Stimulated activated CD4-positive, alpha-beta T cell treated with anti-CD3 and anti-CD28 coated beads, Interleukin-12 subunit alpha, Interleukin-12 subunit beta, amount 100 ng/mL, for 48 hours (primary cell): ENCODE measurements at places on chromosomes 16 and 17.
A peak's percentile ranks its signal among the peaks of the same experiment; 100 is the strongest.

GRCh38 chr17:62966426-62967204 lies 580 bp downstream of the TANC2 start:
- DNase-seq, result no peak

DNA sequence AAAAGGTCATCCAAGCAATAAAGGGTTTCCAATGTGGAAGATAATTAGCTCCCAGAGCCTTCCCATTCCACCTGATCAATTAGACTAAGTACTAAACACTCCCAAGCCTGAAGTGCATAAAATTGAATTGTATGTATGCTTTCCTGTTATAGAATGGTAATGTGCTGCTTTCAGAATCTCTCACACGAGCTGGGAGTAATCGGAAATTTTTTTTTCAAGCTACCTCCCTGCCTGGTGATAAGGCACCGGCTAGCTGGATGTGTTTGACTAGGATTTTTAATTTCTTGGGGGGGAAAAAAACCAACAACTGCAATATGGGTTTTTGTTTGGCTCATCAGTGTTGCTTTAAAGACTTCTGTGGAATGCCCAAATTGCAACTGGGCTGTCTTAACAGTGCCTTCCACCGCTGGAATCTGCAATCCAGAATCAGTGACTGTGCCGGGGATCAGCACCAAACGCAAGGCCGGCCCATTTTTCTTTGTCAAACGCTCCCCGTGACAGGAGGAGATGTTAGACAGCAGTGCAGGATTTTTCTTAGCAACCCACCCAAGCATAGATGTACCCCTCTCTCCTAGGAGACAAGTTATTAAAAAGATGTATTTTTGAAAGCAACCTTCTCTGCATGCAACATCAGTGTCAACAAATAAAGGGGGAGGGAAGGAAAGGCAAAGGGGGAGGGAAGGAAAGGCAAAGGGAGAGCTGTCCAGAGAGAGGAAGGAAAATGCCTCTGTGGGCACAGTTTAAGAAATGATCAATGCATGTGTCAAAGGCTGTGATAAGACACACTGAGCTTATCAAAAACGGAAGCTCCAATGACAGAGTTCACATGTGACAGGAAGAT lies 387.2 kb downstream of the NPIPA8 start:
- no peak for DNase-seq

DNA sequence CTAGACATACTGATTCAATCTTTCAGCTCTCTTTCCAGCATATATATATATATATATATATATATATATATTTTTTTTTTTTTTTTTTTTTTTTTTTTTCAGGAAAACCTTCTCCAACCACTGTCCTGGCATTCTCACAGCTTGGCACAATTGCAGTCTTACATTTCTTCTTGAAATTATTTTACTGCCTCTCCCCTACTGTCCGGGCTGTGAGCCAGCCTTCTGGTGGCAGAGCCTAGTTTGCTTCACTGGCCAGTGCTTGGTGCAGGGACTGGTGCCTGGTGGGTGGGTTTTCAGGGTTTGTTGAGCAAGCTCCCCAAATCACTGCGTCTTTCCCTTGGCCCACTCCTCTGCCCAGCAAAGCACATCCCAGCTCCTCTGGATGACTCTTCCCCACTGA lies 28.5 kb downstream of the PRSS54 start:
- DNase-seq, result no peak

DNA sequence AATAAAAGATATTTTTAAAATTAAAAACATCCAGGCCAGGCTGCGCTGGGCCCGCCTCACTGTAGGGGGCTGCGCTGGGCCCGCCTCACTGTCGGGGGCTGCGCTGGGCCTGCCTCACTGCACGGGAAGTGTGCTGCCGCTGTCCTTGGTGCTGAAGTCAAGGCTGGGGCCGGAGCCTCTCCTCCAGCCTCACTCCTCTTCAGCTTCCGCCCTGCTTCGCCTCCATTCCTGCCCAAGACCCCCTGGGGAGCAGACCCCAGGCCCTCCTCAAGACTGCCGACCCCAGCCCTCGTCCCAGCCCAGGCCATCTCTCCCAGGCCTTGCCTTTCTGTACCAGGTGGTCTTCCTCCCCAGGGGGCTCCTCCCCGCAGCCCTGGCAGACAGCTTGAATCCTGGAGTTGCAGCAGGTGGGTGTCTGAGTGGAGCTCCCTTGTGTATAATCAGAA lies 26.2 kb downstream of the ENDOV start:
- peak; percentile 39 for DNase-seq

DNA sequence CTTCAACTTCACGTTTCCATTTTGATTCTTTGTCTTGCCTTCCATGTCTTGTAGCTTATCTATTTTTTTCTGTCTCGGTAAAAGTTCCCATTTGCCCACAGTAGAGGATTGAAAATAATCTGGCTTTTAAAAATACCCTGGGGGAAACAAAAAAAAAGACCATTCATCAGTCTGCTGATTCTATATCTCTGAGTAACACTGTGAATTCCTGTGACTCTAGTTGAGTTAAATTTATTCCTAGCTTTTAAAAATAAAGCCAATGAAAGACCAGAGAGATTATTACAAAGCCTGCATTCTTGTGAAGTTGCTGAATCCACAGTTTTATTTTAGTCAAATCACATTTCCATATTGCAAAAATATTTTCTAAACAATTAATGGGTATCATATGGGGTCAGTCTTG lies 532.3 kb downstream of the CDH13 start:
- DNase-seq, result no peak

GRCh38 chr17:71183066-71183660 lies 937.7 kb upstream of the SOX9 start:
- DNase-seq, result no peak

GRCh38 chr17:10270258-10270657 lies 71.9 kb upstream of the GAS7 start:
- no peak for DNase-seq

DNA sequence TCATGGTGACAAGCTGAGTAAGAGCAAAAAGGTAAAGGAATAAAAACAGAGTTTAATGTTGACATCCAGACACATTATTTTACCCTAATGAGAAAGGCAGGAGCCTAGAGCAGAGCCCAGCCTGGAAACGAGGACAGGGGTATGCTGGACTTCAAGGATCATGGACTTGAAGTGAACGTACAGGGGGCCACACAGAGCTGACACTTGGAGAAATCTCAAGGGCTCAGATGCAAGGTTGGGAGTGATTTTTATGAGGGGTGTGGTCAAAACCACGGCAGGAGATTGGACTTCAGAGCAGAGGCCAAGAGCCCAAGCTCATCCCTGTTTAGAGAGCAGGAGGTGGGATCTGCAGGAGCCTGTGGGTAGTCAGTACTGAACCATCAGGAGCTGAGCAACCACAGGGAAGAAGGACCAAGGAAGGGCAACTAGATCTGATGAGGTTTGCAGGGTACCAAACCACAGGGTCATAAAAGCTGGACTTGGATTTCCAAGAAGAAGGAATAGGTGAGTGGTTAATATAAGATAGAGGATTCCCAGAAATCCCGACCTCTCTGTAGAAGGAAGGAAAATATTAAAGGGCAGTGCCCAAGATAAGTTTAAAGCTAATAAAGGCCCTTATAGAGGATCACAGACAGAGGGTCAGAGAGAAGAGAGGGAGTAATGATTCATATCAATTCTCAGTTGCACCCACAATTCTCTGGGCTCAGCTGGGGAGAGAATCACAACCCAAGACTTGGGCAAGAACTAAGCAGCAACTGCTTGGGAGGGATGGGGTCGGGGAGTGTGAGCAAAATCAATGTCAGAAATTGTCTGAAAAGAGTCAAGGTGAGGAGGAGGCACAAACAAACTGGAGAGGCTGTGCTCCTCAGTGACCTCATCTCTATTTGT lies 331.7 kb downstream of the SOX9 start:
- no peak for DNase-seq

GRCh38 chr17:896953-897661 lies 82.5 kb downstream of the NXN start:
- DNase-seq, result no peak

DNA sequence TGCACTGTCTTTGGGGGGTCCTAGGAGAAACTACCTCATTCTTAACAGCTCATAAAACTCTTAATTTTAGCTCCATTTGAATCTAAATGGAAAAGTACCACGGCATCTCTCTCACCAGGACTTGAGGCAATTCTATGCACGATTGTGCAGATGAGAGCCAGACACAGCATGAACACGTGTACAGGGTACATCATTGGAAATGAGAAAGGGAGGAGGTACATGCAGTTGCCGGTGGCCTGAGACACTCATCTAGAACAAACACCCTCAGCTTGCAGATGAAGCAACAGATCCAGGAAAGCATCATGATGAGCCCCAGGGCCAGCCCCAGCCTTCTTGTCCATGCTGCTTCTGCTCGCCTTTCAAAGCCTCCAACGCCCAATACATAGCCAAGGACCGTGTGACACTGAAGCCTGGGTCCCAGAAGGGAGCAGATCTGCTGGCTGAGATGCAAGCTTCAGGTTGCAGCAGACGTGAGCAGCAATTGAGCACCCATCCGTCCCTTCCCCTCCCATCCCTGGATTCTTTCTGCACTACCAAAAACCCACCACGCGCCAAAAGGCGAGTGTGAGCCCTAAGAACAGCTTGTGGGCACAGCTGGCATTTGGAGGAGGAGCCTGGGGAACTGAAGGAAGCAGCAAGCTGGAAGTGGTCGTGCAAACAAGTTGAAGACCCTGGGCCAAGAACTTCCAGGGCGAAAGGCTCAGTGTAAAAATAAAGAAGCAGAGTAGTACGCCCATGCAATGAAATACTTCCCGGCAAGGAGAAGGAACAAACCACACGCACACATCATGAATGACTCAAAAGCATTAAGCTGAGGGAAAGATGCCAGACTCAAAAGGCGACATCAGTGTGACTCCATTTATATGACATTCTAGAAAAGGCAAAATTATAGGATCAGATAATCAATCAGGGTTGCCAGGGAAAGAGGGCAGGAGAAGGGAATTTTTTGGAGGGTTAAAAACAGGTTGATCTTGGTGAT lies 7.3 kb upstream of the RCVRN start:
- no peak for DNase-seq

GRCh38 chr17:17079761-17080160 lies 37.5 kb downstream of the MPRIP start:
- no peak for DNase-seq

DNA sequence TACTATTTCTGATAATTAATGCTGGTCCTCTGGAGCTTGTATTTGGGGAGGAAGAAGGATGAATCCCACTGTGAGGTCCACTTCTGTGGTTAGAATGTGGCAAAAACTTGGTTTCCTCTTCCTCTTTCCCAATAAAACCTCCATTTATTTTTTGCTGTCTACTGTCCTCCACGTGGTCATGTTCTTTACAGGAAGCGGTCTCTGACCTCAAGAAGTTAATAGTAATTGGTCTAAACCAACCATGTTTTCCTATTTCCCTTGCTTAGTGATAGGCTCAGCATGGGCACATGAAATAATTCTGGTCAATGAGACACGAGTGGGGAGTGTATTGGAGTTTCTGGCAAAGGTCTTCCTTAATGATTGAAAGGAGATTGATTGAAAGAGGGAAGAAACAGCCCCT lies 33.9 kb downstream of the CHP2 start:
- DNase-seq, result no peak

DNA sequence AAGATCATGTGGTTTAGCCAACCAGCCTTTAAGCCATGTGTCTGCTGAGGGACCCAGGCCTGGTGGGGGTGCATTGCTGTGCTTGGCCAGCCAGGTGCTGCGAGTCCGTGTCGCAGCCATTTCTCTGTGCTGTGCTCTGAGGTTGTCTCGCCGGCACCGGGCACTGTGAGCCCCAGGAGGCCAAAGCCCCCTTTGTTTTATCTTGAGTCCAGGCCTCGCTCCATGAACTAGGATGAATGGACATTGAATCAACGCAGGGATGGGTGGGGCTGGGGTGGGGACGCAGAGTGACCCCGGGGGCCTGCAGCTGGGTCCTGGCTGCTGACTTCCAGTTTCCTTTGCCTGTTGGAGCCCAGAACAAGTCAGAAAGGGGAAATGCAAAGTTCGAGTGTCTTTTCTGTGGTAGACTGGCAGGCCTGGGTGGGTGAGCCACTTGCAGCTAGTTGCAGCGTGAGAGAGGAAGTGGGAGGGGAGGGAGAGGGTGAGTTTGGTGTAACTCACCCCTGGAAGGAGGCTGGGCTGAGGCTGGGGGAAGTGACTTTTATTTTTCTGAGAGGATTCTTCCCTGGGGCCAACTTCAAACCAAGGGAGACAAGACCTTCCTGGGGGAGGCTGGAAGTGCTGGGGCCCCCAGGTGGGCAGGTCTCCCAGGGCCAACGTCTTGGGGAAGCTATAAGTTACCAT lies 324.7 kb downstream of the SEC14L1 start:
- DNase-seq, result no peak

GRCh38 chr16:72066747-72067146 lies 3.7 kb downstream of the HPR start:
- no peak for DNase-seq

GRCh38 chr16:10895053-10895946 lies 18.3 kb downstream of the CIITA start:
- no peak for DNase-seq

DNA sequence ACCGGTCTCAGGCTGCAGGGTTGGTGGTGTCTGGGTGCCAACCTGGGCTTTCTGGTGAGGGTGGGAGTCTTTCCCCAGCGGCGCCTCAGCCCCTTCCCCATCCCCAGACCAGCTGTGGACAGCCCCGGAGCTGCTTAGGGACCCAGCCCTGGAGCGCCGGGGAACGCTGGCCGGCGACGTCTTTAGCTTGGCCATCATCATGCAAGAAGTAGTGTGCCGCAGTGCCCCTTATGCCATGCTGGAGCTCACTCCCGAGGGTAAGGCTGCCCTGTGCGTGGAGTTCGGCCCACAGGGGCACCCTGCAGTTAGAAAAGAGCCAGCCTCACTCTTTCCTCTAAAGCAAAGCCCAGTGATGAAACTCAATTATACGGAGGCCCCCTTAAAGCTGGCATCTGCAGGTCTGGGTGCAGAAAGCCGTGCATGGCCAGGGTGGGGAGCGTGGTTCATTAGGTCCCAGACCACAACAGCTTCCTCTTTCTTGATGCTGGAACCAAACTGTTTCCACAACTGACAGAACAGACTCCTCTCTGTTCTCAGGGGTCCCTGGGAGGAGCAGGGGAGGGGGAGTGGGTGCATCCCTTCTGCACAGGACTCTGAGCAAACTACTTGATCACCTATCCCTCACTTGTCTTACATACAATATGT lies 10.7 kb downstream of the GUCY2D start:
- DNase-seq, result no peak

DNA sequence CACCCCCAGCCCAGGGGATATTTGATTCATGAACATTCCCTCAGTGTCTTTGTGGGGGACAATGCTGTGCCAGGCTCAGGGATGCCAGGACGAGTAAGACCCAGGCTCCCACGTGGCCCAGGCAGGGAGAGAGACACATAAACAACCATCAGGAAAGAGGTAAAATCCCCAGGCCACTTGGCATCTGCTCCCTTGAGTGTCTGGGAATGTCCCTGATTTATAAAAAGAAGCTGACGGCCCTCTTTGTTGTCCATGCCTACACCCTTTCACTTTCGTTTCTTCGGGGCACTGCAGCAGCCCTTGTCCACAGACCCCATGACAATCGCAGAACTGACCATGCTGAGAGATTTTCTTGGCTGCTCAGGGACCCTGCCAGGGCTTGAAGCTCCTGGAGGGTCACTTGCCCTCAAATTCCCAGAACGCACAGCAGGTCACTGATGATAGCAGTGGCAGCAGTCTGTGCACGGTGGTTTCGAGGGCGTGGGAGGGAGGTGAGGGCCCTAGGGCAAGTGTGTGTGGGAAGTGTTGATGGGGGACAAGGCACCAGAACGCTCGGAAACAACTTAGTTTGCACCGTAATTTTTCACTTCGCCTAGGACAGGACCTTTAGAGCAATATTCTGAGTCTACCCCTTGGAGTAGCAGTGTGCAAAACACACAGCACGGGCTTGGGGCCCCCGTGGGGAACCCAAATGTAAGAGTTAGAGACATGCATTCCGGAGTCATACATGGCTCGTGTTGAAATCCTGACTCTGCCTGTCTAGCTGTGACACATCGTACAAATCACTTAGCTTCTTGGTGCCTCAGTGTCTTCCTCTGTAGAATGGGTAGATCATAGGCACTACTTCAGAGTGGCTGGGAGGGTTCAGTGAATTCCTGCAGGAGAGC lies 4.7 kb downstream of the NOD2 start:
- peak; percentile 68 for DNase-seq
